ENCODE measurements at places on chromosomes 6 and 20.

DNA sequence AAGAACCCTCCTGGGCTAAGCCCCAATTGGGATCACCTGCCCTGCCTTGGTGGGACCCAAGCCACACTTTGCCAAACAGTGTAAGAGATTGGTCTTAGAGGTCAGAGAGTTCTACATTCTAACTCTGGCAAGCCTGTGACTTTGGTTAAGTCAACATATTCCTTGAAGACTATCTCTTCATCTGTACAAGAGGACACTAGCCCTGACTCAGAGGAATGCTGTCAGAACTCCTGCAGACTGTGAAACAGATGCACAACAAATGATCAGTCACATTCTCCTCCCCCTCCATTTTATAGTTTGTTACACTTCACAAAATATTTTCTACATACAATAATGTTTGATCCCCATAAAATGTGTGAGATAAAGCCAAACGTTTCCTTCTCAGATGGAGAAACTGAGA lies 91.7 kb upstream of the EPB41L1 start:
- DNase-seq: no peak

- DNase-seq: no peak
These were observed 127.7 kb upstream of the LRFN2 start for GRCh38 chr6:40714576-40715564.

DNA sequence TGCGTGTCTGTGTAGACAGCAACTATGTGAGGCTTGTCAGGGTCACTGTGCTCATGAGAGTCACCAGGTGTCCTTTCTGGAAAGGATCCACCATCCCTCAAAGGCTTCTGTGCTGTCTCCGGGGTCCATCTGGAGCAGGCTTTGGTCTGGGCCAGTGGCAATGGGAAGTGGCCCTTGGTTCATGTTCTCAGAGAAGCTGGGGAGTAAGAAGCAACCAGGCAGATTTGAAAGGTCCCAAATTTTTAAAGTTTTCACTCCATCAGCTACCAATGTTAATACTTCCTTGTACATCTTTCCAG lies 68.2 kb downstream of the GCNT2 start:
- DNase-seq: no peak

DNA sequence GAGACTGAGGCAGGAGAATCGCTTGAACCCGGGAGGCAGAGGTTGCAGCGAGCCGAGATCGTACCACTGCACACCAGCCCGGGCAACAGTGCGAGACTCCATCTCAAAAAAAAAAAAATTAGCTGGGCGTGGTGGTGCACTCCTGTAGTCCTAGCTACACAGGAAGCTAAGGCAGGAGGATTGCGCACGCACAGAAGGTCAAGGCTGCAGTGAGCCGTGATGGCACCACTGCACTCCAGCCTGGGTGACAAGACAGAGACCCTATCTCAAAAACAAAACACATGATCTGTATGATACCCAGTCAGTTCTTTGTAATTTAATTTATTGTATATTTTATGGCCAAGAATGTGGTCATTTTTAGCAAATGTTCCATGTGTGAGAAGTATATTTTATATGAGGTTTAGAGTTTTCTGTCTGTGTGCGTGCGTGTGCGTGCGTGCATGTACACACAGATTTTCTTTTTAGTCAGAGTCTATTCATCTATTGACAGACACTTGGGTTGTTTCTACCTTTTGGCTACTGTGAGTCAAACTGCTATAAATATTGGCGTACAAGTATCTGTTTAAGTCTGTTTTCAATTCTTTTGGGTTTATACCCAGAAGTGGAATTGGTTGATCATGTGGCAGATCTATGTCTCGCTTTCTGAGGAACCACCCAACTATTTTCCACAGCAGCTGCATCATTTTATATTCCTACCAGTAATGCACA lies 22.2 kb upstream of the MYL9 start:
- no peak for DNase-seq

DNA sequence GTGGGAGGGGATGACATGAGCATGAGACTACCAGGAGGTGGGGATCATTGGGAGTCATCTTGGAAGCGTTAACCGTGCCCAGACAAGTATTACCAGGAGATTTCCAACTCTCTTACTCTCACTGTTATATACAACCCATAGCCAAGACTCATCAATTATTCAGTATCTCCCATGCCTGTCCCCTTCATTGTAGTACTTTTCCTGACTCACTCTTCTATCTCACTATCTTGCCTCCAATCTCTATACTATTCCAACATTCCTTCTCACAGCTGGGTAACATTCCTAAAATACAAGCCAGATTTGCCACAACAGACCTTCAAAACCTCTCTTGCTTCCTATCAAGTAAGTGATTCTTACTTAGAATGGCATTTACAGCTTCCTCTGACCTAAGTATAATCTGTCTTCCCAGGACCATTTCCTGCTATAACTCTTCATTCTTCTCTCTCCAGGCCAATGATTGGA lies 226.3 kb upstream of the SMLR1 start:
- DNase-seq: no peak

GRCh38 chr6:123007885-123008284 lies 11.8 kb downstream of the CLVS2 start:
- no peak for DNase-seq

DNA sequence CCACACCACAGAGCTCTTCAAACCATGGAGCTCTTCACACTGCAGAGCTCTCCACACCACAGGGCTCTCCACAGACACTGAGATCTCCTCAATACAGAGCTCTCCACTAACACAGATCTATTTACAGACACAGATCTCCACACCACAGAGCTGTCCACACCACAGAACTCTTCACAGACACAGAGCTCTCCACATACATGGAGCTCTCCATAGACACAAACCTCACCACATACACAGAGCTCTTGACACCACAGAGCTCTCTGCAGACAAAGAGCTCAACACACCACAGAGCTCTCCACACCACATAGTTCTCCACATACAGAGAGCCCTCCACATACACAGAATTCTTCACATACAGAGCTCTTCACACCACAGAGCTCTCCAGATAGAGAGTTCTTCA lies 53.0 kb downstream of the ERMARD start:
- DNase-seq: no peak

- no peak for DNase-seq
These were observed 10.5 kb downstream of the PIGT start for GRCh38 chr20:45426320-45427016.

DNA sequence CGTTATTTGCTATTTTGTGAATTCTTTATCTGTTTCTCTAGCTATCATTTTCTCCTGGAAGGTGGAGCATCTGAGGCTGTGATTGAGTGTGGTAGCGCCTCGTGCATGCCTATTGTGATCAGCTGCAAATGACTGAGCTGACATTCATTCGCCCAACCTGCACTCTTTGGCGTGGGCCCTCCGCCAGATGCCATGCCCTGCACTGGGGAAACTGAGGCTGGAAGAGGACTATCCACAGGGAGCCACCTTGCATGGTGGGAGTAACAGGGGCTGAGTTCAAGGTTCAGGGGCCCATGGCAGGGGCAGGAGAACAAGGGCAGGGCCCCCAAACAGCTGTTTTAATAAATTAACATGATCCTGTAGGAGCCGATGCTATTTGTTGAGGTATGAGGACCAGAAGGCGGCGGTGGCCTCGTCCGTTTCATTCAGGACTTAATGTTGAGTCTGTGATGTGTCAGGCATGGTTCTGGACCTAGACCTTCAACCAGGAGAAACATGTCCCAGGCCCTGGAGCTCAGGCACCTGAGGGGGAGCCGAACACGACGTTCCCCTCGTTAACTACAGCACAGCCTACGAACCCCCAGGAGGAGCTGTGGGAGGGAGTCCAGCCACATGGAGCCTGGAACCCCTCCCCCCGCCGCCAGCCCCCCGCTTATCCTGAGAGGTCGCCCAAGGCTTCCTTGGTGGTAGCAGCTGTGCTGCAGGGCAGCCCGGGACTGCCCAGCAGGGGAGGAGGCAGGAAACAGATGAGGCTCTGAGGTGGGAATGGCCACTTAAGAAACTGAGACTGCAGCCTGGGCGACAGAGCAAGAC lies 242.9 kb downstream of the CDH4 start:
- no peak for DNase-seq

- DNase-seq: no peak
These were observed 4.1 kb downstream of the DNAJC5 start for GRCh38 chr20:63898882-63899558.

- DNase-seq: no peak
These were observed 1361.8 kb upstream of the EYS start for GRCh38 chr6:67068781-67069180.

- DNase-seq: no peak
These were observed 149.7 kb downstream of the PRL start for GRCh38 chr6:22146931-22147701.

DNA sequence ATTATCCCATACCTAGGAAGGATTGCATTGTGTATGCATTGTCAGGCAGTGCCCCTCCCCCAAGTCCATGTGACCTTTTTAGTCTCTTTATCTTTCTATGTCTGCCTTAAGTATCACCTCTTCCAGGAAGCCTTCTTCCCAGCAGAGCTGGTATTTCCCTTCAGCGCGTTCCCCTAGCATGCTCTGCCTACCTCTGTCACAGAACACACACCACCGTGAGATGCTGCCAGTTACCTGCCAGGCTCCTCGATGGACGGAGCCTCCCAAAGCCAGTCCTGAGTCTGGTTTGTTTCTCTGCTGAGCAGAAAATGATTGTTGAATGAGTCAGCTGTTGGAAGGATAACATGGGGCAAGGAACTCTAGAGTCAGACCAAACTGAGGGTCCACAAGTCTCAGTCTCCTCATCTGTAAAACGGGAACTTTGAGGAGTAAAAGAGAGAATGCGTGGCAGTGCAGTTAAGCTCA lies 11.3 kb upstream of the ZNF335 start:
- DNase-seq: no peak

- DNase-seq: no peak
These were observed 227.7 kb downstream of the SLC35F1 start for GRCh38 chr6:118134736-118135135.

- no peak for DNase-seq
These were observed 6.8 kb upstream of the SULF2 start for GRCh38 chr20:47792021-47792618.

- no peak for DNase-seq
These were observed 15.4 kb downstream of the SNPH start for GRCh38 chr20:1281279-1282057.

GRCh38 chr20:58352468-58352867 lies 36.6 kb upstream of the VAPB start:
- no peak for DNase-seq

DNA sequence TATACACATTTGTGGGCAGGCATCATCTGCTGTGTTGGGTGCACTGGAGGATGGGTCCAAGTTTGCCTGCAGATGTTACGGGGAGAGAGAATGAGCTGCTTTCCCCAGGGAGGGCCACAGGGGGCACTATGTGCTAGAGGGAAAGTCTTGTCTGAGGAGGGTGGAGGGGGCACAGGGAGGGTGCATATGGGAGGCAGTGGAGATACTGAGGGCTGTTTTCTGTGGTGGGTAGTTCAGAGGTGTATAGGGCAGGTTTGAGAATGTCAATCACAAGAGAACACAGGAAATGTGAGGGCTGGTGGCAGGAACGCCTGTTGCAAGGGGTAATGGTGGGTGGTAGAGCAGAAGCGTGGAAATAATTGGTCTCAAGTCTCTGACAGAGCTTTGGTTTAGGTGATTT lies 7.7 kb upstream of the PTPRA start:
- no peak for DNase-seq
